ENCODE measurements at places on chromosomes 2 and 18.

DNA sequence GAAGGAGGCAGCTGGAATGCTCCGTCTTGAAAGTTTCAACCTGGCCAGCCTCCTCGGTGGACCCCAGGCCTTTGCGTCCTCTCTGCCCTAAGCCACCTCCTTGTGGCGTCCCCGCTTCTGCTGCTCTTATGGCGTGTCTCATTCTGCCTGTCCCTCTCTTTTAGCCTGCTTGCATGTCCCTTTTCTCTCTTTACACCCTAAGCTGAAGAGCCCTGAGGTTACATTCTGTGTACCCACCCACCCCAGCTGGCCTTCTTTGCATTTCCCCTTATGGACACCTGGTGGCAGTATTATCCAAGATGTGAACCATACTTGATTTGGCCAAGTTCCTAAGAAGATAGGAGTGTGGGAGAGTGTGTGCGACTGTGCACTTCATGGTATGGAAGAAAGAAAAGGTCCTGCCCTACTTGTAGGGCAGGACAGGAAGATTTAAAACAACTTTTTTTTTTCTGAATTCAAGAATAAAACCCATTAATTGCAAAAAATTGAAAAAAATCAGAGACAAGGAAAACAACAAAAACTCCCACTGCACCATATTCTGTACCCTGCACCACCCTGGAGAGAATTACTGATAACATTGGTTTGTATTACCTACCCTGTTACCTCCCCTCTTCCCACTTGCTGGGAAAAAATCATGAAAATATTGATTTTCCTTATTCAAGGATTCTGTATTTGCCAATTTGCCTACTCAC lies 77.4 kb downstream of the DYSF start:
- DNase-seq = peak; percentile 9

DNA sequence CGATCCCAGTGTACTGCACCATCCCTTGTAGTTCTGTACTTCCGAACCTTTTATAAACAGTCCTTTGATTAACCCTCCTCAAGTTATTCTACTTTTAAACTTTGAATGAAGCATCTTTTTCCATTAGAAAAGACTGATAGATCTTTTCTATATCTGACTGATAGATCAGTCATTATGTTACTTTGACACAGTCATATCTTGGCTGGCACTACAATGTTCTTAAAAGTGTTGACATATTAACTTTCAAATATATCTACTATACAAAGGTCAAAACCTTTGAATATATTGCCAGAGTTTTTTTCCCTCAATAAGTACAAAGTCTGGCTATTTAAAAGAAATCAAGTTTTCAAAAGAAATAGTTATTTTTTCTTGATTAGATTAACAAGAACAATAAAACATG lies 35.4 kb upstream of the NABP1 start:
- no peak for DNase-seq

DNA sequence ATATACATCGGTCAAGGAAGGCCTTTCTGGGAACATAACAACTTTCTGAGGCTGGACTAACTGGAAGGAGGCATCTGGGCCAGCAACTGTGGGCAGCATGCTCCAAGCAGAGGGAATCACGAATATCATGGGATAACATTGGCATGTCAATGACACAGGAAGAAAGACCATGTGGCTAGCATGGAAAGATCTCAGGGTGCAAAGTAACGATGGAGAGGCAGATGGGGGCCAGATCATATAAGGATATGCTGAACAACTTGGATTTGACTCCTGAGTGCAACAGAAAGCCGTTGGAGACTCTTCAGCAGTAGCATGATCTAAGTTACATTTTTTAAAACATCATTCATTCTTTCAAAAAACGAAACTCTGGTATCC lies 133.6 kb downstream of the FOXI3 start:
- DNase-seq = no peak

DNA sequence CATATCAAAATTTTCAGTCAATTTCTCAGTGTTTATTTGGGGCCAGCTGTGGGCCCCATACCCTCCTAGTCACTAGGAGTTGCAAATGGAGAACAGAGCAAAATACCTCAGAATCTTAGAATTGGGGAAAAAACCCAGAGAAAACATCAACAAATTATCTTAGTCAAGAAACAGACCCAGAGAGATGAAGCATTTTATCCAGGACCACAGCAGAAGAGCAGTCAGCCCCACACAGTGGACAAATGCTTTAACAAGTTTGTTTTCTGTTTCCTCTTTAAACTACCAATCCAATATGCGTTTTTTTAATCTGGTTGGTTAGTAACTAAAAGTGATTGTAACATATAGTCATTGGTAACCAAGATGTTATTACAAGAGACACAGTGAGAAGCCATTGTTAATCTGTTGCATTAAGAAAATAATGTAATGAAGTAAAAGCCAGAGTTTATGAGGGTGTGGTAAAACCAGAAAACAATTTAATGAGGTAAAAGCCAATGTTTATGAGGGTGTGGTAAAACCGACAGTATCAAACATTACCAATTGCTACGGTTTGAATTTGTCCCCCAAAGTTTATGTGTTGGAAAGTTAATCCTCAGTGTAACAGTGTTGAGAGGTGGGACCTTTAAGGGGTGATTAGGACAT lies 60.7 kb upstream of the COX7A2L start:
- no peak for DNase-seq

- DNase-seq = no peak
Measured at GRCh38 chr2:34229998-34230397, 630.9 kb upstream of the FAM98A start.

DNA sequence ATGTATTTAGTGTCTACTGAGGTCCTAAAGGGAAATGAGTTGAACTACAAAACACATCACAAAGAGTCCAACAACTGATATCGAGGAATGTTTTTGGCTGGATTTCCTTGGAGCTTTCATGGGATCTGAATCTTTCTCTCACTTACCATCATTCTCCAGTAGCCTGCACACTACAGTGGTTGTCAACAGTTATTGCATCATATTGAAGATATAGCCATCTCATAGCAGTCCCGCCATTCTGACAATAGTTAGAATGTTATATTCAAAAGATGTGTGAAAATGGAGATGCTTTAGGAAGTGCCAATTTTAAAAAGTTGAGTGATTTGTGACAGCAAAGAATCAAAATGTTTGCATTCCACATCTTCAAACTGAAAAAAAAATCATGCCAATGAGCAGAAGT lies 186.8 kb downstream of the DSC3 start:
- no peak for DNase-seq

GRCh38 chr18:35106845-35107148 lies 65.6 kb downstream of the MAPRE2 start:
- DNase-seq = no peak
